Left cardiac atrium (tissue), 4 donors: ENCODE measurements at places on chromosomes 2 and 18.

- DNase-seq = no peak
Observed at GRCh38 chr18:44181951-44182747, 498.5 kb upstream of the SETBP1 start.

DNA sequence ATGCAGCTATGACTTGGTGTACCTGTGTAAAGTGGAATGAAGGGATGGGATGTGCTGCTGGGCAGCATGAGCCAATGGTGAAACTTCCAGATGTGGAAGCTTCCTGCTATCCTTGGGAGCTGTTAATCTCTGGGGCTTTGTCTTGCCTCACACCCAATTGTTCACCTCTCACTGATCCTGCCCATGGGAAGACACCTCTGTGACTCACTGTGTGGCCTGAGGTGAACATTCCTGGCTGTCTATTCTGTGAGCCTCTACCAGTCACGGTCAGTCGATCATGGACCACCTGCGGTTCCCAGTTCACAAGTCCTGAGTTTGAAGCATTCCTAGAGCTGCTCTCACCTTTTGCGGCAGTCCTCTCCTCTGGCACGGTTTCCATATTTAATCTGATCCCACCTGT is 12.1 kb downstream of the NEURL3 start:
- DNase-seq = no peak

GRCh38 chr18:8506251-8507049 is 102.8 kb upstream of the RAB12 start:
- no peak for DNase-seq

DNA sequence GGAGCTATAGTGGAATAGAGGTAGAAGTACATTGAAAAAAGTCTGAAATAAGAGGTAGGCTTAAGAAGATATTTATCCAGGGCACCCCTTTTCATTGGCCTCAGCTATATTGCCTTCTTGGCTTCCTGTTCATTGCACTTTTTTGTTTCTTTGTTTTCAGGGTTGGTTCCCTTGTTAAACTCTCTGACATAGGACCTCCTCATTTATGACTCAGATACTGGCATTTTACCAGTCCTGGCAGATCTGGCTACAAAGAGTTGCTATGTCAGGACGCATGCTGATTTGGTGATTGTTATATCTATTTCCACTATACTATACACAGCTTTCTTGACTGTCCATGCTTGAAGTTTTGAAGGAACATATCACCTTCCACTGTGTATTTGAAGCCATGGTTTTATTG is 60.0 kb downstream of the GCA start:
- no peak for DNase-seq

DNA sequence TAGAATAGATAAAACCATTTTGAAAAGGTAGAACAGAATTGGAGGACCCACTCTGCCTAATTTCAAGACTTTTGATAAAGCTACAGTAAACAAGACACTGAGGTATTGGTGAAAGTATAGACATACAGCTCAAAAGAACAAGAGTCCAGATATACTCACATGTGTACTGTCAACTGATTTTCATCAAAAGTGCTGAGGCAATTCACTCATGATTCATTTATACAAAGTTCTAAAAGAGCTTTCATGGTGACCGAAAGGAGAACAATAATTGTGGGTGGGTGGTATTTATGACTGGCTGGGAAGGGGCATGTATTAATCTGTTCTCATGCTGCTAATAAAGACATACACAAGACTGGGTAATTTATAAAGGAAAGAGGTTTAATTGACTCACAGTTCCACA is 7.3 kb downstream of the MAP4K3 start:
- no peak for DNase-seq

GRCh38 chr2:43329637-43330036 is 103.2 kb upstream of the ZFP36L2 start:
- no peak for DNase-seq

DNA sequence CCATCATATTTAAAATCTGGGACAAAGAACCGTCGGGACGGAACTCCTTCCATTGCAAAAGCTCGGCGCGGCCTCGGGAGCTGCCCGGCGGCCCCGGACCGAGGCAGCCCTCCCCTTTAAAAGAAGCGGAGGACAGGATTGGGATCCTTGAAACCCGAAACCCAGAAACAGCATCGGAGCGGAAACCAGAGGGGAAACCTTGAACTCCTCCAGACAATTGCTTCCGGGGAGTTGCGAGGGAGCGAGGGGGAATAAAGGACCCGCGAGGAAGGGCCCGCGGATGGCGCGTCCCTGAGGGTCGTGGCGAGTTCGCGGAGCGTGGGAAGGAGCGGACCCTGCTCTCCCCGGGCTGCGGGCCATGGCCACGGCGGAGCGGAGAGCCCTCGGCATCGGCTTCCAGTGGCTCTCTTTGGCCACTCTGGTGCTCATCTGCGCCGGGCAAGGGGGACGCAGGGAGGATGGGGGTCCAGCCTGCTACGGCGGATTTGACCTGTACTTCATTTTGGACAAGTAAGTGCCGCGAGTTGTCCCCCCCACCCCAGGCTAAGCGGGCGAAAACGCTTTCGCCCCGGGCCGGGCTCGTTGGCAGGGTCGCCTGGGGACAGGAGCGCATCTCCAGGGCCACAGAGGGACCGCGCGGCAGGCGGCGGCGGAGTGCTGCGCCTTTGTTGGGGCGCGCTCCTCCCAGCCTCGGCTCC is at the start of gene ANTXR1:
TSS of gene ANTXR1 (plus strand) at position 38 of the 698 bp plus-strand sequence. CDS start at position 359, 321 bp downstream.
- peak; percentile 39 for DNase-seq

GRCh38 chr2:98829581-98830270 is 98.8 kb upstream of the MGAT4A start:
- DNase-seq = no peak

- DNase-seq = no peak
Observed at GRCh38 chr18:48164701-48165100, 234.2 kb upstream of the SMAD2 start.

DNA sequence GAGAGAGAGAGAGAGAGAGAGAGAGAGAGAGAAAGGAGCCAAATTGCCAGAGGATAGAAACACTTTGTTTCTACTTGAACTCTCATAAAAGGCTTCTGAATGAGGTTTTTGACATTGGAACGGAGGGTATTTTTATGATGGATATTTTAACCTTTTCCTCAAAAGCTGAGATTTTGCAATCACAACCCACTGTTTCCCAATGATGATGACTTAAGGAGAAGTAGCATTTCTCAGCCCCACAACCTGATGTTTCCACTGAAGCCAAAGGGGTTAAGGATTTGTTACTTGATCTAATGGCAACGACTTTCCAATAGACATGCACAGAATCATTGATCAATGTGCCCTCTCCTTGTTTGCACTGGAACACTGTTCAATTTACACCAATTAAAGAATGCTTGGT is 67.1 kb upstream of the POU3F3 start:
- DNase-seq = no peak

DNA sequence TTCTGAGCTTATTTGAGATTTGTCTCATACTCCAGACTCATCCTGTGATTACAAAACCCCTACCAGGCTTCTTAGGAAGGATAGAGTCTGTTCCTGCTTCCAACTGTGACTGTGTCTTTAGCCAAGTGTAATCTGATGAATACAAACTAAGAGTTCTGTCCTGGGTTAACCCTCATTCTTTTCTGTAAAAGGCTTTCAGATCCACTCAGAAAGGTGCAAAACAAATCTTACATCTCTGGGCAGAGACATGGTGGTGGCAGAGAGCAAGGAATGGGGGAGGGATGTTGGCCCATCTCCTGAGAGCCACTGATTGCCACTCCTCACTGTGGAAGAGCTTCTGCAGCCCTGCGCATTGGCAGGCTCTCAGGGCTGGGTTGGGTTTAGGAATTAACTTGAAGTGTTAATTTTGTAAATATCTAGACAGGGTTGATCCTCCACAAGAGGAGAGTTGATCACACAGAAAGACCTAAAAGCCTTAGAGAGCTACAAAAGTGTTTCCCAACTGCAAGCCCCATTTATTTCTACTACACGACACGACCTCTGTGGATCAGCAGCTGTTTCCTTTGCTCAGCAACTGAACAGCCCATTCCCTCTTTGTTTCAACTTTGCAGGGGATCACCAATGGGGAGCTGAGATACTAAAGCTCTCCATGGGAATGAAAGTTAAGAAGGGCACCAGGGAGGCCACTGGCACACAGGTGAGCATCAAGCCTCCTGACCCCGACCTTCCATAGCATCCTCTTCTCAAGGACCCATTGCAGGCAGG is 23.7 kb upstream of the SPTBN1 start:
- DNase-seq = no peak

GRCh38 chr2:224413381-224413780 is 11.5 kb upstream of the FAM124B start:
- DNase-seq = no peak

GRCh38 chr2:101725515-101726192 is 28.1 kb downstream of the MAP4K4 start:
- no peak for DNase-seq

- no peak for DNase-seq
Observed at GRCh38 chr2:199738727-199739412, 112.1 kb downstream of the FTCDNL1 start.

DNA sequence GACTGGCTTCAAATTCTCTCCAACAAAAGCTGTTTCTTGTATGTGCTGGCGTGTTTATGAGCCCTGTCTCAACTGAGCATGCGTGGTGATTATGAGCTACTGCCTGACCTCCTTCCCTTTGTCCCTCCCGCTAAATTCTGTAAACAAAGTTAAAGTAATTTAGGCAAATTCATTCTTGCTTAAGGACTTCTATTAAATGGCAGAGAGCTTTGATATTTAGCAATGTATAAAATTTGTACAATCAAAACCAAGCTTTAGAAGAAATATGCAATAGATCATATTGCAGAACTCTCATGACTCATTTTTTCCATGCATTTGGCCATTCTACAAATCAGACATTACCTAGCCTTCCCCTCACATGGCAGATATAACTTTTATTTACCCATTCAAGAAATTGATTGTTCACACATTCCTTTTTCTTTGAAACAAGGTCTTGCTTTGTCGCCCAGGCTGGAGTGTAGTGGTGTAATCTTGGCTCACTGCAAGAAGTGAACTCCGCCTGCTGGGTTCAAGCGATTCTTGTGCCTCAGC is 18.2 kb downstream of the IGFBP2 start:
- DNase-seq = no peak

DNA sequence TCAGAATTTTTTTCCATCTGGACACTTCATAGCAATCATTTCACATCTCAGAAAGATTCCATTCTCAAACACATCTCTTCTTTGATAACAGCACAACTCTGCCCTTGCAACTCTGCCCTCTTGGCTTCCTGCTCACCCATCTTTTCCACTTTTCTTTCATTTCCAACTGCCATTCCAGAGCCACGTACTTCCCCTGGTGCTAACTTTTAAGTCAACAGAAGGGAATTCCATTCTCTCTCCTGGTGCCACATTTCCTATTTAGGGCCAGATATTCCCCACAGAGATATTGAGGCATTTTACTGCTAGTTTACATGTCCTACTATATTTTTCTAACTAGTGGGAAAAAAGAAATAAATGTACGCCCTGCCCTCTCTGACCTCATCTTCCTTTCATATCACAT is 590.2 kb downstream of the ARHGAP15 start:
- no peak for DNase-seq

DNA sequence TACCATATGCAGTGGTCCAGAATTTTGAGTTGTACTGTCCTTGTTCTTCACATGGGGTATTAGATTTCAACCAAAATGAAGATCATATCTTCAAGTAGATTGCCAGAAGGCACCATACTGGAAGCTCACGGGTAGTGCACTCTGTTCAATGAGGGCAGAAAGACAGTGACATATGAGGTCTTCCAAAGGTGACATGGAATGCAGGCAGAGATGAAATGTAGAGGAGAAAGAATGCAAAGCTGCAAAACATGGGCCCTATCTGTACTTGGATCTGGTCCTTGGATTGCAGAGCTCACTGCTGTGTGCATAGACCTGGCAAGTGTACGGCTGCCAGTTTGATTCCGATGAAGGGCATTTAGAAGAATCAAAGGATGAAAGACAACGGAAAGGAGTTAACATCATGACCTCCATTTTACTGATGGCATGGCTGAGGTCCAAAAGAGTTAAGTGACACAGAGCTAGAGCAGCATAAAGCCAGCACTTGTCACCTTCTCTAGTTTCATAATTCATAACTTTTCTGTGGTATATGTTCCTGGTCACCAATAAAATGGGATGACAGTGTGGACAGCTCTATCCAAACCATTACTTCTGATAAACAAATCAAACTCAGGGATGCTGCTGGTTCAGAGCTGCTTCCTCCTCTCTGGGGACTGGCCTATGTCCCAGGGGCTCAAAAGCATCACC is 64.7 kb downstream of the BCL2 start:
- no peak for DNase-seq

DNA sequence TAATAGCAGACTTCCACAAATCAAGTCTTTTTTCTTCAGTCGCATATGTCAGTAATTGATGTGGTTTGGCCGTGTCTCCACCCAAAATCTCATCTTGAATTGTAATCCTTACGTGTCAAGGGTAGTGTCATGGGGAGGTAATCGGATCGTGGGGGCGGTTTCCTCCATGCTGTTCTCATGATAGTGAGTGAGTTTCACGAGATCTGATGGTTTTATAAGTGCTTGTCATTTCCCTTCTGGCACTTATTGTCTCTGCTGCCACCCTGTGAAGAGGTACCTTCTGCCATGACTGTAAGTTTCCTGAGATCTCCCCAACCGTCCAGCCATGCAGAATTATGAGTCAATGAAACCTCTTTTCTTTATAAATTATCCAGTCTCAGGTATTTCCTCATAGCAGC is 478.8 kb downstream of the PTPRM start:
- no peak for DNase-seq

DNA sequence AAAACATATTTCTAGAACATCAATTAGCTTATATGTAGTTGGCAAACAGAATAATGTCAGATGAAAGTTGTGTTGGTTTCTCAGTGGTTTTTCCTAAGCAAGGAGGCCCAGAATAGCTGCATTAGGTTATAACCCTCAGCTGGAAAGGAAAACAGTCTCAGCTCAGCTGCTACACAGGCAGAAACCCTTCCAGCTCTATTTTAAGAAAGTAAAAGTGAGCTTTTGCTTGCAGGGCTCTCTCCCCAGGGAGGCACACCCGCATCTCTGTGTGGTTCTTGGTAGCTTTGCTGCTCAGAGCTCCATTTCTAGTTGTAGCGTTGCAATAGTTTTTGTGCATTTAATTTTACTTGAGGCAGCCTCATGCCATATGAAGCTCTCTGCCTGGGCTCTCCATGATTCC is 54.6 kb downstream of the PIKFYVE start:
- DNase-seq = peak; percentile 49

GRCh38 chr2:60441800-60442199 is 111.7 kb downstream of the BCL11A start:
- no peak for DNase-seq

DNA sequence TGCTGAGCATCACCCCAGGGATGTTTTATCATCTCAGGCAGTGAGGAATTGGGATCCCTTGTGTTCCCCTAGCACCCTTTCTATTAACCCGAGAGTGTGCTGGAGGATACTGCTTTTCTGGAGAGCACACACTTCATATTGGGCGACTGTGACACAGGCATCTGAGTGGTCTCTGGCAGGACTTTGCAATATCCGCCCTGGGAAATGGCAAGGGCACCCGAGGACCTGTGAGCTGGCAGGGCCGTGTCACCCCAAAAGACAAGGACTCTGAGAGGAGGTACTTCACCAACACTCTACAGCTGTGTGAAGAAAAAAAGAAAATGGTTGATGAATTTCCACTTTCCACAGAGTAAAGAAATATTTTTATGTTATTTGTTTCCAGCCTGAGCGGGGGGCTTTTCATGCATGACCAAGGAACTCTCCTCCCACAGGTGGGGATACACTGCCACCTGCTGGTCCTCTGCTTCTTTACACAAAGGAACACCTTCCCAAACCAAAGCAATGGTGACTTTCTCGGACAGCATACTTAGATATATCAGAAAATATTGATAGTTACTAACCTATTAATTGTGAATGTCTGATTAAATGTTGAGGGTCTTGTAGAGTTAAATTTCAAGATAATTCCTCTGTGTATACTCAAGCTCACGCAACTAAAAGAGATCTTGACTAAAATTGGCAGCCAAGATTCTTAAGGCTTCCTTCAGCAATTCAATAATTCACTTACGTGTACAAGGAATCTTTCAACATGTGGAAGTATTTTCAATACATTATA is 45.9 kb upstream of the REG3G start:
- peak; percentile 26 for DNase-seq
